Spinal cord (tissue), 10 donors: ENCODE measurements at places on chromosomes 1 and 21. TPM values are rescaled to one million over a fixed set of nuclear protein-coding genes. Genes with fewer than 3 reads are reported as not detected.

The FOXD3 gene
- total RNA-seq = 5.1 TPM

The PTPRC gene
- 9.0 TPM for total RNA-seq

The RAB7B gene
- total RNA-seq = 6.1 TPM

- H3K27me3 ChIP-seq = peaks cover 3% of the 10 kb centered on the region
- no peak for DNase-seq
- no peaks in the 10 kb centered on the region for H3K36me3 ChIP-seq
- no peaks in the 10 kb centered on the region for H3K4me1 ChIP-seq
- H3K27ac ChIP-seq = no peak overlapping the region
- no peak overlapping the region for H3K4me3 ChIP-seq
These were observed 53.6 kb upstream of the CASZ1 start for GRCh38 chr1:10850026-10850425.

GRCh38 chr1:89125913-89126580, at the start of gene GBP2:
GBP2 (minus strand) TSS chr1:89126114; CDS start chr1:89121966, 4,148 bp downstream.
- no peaks in the 10 kb centered on the region for H3K36me3 ChIP-seq
- no peak for DNase-seq
- no peak within 1 kb of the TSS for H3K4me3 ChIP-seq
- H3K27ac ChIP-seq = no peak within 1 kb of the TSS
- H3K4me1 ChIP-seq = no peaks in the 10 kb centered on the region
- no peaks in the 10 kb centered on the region for H3K27me3 ChIP-seq

DNA sequence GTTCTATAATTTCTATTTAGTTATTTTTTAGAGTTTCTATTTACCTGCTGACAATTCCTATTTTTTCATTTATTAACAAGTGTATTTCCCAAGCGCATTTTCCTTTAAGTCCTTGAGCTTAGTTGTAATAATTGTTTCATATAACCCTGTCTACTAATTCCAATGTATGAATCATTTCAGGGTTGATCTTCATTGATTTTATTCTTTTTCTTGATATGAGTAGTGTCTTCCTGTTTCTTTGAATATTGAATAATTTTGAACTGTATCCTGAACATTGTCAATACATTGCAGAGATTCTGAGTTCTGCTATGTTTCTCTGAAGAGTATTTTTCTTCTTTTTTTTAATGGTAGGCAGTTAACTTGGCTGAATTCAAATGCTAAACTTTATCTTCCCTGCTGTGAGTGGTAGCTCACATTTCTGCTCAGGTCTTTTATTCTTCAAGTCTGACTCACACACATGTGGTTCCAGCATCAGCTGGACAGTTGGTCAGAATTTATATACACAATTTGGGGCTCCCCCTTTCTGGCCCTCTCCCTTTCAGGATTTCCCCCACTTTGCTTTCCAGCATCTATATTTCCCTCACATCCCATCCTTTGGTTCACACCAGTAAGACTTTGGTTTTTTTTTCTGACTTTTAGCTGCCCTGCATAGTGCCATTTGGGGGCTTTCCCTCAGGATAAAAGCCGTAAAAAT, 54.4 kb upstream of the WDR26 start:
- no peak for DNase-seq
- no peaks in the 10 kb centered on the region for H3K27me3 ChIP-seq
- H3K4me1 ChIP-seq = no peaks in the 10 kb centered on the region
- no peak overlapping the region for H3K4me3 ChIP-seq

- H3K27ac ChIP-seq = no peak overlapping the region
- H3K27me3 ChIP-seq = no peaks in the 10 kb centered on the region
- H3K36me3 ChIP-seq = no peaks in the 10 kb centered on the region
- H3K4me1 ChIP-seq = no peaks in the 10 kb centered on the region
- peak; percentile 19 for DNase-seq
- H3K4me3 ChIP-seq = no peak overlapping the region
These were observed 24.4 kb downstream of the OR10R2 start for GRCh38 chr1:158496374-158496773.

DNA sequence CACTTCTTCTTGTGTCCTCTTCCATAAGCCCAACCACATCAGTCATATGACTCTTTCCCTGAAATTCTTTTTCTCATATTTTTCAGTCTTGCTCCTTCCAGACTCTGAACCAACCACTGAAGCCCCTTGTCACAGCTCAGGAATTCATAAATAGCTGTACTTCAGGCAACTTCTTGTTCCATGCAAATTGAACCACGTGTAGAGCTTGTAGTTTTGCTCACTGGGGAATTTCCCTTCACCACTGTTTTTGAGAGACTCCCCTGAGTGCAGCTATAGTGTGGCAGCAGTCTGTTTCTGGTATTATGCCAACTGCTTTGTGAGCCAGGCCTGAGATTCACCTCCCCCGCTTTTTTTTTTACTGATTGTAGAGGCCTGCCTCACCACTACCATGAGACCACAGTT, 150.3 kb upstream of the SPAG17 start:
- H3K27ac ChIP-seq = no peak overlapping the region
- H3K4me3 ChIP-seq = no peak overlapping the region
- H3K4me1 ChIP-seq = no peaks in the 10 kb centered on the region
- H3K36me3 ChIP-seq = no peaks in the 10 kb centered on the region
- DNase-seq = no peak

- peaks cover 8% of the 10 kb centered on the region for H3K4me1 ChIP-seq
- no peak overlapping the region for H3K27ac ChIP-seq
- no peak overlapping the region for H3K4me3 ChIP-seq
- H3K27me3 ChIP-seq = no peaks in the 10 kb centered on the region
These were observed 3.9 kb upstream of the RAB4A start for GRCh38 chr1:229266832-229267500.

DNA sequence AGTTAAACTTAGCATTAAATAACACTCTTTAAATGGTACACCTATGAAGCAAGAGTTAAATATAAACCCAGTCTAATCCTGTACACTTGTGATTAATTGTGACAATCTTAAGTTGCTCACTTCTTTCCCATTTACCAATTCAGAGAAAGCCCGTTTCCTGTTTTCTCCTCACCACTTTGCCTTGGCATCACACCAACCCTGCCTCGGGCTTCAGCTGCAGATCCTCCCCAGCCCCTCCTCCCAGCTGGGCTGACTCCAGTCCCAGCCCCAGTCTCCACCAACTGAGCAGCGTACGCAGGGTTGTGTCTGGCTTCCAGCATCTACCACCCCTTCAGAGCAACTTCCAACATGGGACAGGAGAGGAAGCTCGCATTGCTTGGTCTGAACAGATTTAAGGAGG, 4.1 kb downstream of the PYCR2 start:
- peaks cover 58% of the 10 kb centered on the region for H3K4me1 ChIP-seq
- H3K36me3 ChIP-seq = peaks cover 39% of the 10 kb centered on the region
- H3K4me3 ChIP-seq = no peak overlapping the region

DNA sequence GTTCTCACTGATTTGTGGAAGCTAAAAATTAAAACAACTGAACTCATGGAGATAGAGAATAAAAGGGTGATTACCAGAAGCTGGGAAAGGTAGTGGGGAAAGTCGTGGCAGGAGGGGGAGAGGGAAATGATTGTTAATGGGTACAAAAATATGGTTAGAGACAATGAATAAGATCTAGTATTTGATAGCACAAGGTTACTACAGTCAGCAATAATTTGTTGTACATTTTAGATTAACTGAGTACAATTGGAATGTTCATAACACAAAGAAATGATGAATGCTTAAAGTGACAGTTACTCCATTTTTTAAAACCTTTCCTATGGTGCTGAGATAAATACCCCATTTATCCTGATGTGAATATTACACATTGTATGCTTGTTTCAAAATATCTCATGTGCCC, 102.3 kb downstream of the DTL start:
- DNase-seq = no peak
- no peaks in the 10 kb centered on the region for H3K36me3 ChIP-seq
- H3K27ac ChIP-seq = no peak overlapping the region
- no peak overlapping the region for H3K4me3 ChIP-seq
- peaks cover 5% of the 10 kb centered on the region for H3K4me1 ChIP-seq
